ENCODE measurements at places on chromosomes 3 and 15.
A peak's percentile ranks its signal among the peaks of the same experiment; 100 is the strongest.

- DNase-seq: peak; percentile 33
These were observed 115.9 kb upstream of the ST8SIA2 start for GRCh38 chr15:92277776-92278175.

DNA sequence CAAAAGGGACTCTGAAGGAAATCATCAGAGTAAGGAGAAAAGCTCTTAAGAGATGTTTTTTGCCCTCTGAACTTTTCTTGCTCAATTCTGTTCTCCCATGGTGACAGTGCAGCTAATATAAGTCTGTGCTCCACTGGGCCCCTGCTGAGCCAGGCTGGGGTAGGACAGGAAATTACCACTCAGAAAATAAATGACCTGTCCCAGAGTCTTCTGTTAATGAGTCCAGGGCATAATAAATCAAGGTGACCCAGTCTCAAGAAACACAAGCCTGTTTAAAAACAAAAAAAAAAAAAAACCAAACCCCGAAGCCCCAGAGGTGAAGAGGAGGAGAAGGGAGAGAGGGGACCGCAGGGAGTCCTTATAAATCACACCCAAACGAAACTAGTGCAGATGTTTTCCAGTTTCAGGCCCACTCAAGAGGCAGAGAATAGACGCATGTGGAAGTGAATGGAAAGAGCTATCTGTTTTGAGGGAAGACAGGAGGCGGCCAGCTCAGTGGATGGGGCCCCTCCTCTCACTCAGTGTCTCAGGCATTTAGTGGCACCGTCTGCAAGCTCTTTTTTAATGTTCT lies 59.8 kb upstream of the BOC start:
- DNase-seq: no peak

- no peak for DNase-seq
These were observed 28.4 kb upstream of the TCF12 start for GRCh38 chr15:56890038-56890437.

DNA sequence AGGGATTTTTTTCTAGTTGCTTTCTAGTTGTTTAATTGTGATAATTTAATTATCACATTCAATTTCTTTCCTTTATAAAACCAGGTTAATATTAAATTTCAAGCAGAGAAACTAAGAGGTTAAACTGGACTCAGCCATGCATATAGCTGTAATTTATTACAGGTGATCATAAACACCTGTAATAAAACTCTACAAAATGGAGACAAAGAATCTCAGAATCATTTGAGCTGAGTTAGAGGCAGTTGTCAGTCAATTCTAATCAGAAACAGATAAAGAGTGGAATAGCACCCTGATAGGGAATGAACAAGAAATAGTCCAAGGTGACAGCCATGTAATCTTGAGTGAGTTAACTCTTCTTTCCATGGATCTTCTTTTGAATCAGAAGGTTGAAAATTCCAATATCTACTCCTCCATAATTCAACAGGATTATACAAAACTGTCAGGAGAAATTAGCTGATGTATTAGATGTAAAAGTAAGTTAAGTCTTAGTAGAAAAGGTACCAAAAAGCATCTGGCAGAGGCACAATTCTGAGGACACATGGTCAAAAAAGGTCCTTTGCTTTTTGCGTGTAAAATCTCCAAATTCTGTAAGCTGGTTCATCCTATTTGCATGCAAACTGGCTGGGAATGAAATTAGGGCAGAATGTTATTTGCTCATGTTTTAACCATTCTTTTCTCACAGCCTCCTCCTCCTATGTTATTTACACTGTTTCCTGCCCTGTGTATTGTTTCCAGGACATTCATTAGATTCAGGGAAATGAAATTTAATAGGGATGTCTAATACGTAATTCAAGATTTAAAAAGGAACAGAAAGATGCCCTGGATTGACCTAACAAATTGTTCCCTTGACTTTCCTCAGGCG lies 39.4 kb upstream of the B3GNT5 start:
- DNase-seq: no peak

- no peak for DNase-seq
These were observed 12.4 kb downstream of the CCR4 start for GRCh38 chr3:32963871-32964270.

GRCh38 chr3:64122476-64122875 lies 99.2 kb upstream of the PSMD6 start:
- DNase-seq: no peak

- DNase-seq: no peak
These were observed 13.6 kb downstream of the EXOG start for GRCh38 chr3:38509732-38510131.

- DNase-seq: no peak
These were observed 30.1 kb upstream of the IP6K2 start for GRCh38 chr3:48747015-48747615.

GRCh38 chr3:185724251-185724650 lies 100.6 kb downstream of the IGF2BP2 start:
- no peak for DNase-seq

- DNase-seq: peak; percentile 88
These were observed 15.6 kb upstream of the RAF1 start for GRCh38 chr3:12679468-12679867.

GRCh38 chr3:196741249-196741889 lies 1.7 kb downstream of the PAK2 start:
- DNase-seq: no peak

- DNase-seq: no peak
These were observed 427.1 kb upstream of the DPH6 start for GRCh38 chr15:35973029-35973428.

- no peak for DNase-seq
These were observed 5.8 kb downstream of the SERPINI2 start for GRCh38 chr3:167467848-167468611.

DNA sequence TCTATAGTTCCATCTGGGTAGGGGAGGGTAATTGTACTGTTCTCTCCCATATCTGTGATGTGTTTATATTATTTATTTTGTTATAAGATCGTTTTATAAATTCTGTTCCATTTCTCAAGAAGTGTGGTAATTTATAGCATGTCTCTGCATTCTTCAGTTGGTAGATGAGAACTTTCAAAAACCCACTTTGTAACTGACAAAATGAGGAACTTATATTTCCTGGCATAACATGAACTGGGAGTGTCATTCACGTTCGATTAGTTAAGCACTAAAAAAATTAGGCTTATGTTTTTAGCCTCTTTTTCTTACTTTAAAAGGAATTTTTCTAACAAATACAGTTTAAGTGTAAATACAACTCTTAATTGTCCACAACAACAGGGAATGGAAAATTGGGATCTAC lies 230.8 kb downstream of the CGGBP1 start:
- no peak for DNase-seq

DNA sequence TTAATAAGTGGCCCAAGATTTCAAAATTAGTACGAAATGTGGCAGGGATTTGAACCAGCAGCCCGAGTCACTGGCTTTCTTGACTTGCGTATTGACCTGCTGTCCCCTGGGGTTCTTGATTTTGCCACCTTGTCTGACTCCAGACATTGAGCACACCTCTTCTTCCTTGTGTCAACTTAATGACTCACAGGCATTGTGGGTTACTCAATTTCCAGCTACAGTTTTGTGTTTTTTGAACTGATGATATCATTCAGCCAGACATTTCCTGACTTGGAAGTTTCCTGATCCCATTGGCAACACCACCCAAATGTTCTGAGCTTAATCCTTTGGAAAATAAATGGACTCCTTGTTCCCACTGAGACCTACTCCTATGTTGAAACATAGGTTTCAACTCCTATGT lies 64.2 kb downstream of the MOBP start:
- DNase-seq: no peak

DNA sequence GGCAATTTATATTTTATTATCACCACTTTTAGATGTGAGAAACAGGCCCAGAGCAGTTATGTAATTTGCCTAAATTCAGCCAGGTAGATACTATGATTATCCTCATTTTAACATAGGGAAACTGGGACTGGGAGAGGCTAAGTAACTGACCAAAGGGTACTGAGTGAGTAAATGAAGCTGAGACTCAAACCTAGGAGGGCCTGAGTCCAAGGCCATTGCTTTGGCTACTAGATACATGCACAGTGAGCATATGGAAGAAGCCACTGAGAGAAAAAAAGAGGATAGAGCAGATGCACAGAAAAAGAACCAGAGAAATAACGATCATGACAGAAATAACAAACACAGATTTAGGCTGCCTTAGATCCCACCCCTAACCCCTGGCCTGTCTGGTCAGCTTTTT lies 33.6 kb downstream of the USF3 start:
- DNase-seq: no peak

- no peak for DNase-seq
These were observed 367.2 kb upstream of the AGTR1 start for GRCh38 chr3:148330542-148330941.

GRCh38 chr3:152159328-152159727 lies 109.4 kb upstream of the MBNL1 start:
- peak; percentile 36 for DNase-seq

- DNase-seq: no peak
These were observed 130.5 kb downstream of the LRRC3B start for GRCh38 chr3:26753095-26753494.

- DNase-seq: no peak
These were observed 54.2 kb downstream of the ITGA11 start for GRCh38 chr15:68377766-68378165.

- DNase-seq: no peak
These were observed 200.7 kb downstream of the TLE3 start for GRCh38 chr15:69897061-69897460.

GRCh38 chr3:153429821-153430220 lies 267.8 kb downstream of the RAP2B start:
- peak; percentile 6 for DNase-seq

- no peak for DNase-seq
These were observed 5.5 kb downstream of the CCPG1 start for GRCh38 chr15:55402707-55403106.

- DNase-seq: peak; percentile 56
These were observed 13.3 kb upstream of the THUMPD3 start for GRCh38 chr3:9349321-9350117.

GRCh38 chr3:188926111-188926510 lies 245.7 kb upstream of the TPRG1 start:
- DNase-seq: no peak

DNA sequence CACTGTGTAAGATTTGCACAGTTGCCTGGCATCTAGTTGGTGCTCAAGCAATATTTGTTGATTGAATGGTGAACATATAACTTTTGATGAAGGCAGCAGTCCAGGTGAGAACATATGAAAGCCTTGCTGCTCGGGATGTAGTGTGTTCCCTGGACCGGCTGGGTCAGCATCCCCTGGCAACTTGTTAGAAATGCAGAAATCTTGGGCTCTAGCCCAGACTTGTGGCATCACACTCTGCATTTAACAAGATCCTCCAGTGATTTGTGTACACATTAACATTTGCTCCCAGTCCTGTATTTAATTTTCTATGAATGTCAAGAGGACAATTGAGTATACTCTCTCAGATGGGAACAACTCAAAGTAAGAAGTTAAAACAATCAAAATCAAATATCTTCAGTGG lies 69.0 kb upstream of the SAMMSON start:
- no peak for DNase-seq

- no peak for DNase-seq
These were observed 1039.1 kb downstream of the NAALADL2 start for GRCh38 chr3:175898194-175898593.

- DNase-seq: peak; percentile 63
These were observed 102.5 kb downstream of the AKAP13 start for GRCh38 chr15:85482894-85483293.

DNA sequence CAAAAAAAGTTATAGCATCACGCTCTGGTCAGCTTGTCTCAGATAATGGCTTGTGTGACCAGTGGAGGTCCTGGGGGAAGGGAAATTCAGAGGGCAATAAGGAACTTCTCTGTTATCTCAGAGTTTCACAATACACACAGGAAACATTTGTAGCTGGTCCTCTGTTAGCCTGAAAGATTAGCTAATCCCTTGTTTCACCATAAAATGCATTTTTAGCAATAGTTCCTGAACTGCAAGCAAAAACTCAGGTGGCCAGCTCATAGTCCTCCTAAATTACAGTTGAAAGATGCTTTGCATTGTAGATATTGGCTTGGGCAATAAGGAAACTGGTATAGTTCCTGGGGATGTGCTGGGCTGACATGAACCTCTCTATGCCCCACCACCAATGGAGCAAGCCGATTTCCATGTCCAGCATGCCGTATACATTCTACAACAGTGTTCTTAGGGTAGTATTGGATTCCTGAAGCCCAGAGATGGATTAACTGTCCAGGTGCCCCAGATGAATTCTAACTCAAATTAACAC lies 141.5 kb upstream of the TBL1XR1 start:
- DNase-seq: no peak
